ENCODE measurements at places on chromosomes 1 and 21. TPM values are rescaled to one million over a fixed set of nuclear protein-coding genes. Genes with fewer than 3 reads are reported as not detected.

GRCh38 chr1:237953238-237953637 lies 62.5 kb upstream of the ZP4 start:
- no peaks in the 10 kb centered on the region for H3K4me1 ChIP-seq
- H3K27ac ChIP-seq = no peak overlapping the region
- no peak for DNase-seq
- H3K36me3 ChIP-seq = no peaks in the 10 kb centered on the region

DNA sequence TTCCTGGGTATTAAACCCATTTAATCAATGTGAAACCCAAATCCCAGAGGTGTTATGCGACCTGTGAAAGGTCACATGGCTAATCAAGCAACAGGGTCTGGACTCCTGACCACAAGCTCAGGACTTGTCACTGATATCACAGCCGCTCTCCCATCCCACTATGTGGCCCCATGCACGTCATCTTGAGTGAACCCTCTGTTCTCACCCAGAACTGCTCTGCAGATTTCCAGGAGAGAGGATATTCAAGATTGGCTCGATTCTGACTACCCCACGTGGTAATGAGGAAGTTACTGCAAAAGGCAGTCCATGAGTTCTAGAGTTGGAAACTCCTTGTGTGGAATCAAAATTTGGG lies 173.5 kb upstream of the ETV3 start:
- no peaks in the 10 kb centered on the region for H3K4me1 ChIP-seq
- H3K27me3 ChIP-seq = peaks cover 9% of the 10 kb centered on the region
- DNase-seq = no peak
- H3K4me3 ChIP-seq = no peak overlapping the region
- H3K27ac ChIP-seq = no peak overlapping the region
- no peaks in the 10 kb centered on the region for H3K36me3 ChIP-seq

GRCh38 chr1:225863167-225863566 lies 19.0 kb downstream of the TMEM63A start:
- peaks cover 24% of the 10 kb centered on the region for H3K4me1 ChIP-seq
- H3K4me3 ChIP-seq = no peak overlapping the region
- H3K27me3 ChIP-seq = no peaks in the 10 kb centered on the region
- DNase-seq = peak; percentile 82
- no peak overlapping the region for H3K27ac ChIP-seq
- H3K36me3 ChIP-seq = peaks cover 44% of the 10 kb centered on the region

- H3K27me3 ChIP-seq = no peaks in the 10 kb centered on the region
- no peaks in the 10 kb centered on the region for H3K4me1 ChIP-seq
- H3K27ac ChIP-seq = no peak overlapping the region
Measured at GRCh38 chr1:37250371-37250770, 216.1 kb upstream of the GRIK3 start.

DNA sequence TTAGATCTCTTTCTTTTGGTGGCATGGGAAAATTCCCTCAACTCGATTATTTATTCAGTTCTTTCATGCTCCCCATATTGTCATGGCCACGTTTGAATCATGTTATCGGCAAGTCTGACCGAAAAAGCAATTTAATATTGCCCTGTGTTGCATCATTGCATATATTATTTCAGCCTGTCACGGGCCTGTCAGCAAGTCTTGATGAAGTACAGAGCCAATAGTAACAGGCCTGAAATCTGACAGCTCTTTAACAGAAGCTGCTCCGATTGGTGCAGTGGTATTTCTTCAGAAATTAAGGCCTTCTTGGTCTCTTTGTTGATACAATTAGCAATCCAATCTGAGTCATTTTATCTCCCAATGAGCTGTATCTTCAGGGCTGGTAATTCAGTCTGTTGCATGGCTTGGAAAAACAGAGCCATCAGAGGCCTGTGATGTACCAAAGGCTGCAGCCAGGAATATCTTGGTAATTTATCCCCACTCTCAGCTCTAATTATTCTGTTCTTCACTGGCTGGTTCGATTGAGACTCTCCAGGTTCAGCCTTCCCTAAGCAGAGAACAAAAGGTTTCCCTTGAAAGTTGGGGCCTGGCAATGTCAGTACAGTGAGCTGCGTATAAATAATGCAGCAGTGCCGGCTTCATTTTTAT lies 149.5 kb downstream of the FGGY start:
- H3K4me3 ChIP-seq = no peak overlapping the region
- peak; percentile 80 for DNase-seq
- H3K36me3 ChIP-seq = no peaks in the 10 kb centered on the region

GRCh38 chr1:62676611-62677356 lies 11.4 kb downstream of the DOCK7 start:
- H3K4me1 ChIP-seq = peaks cover 10% of the 10 kb centered on the region
- H3K27me3 ChIP-seq = no peaks in the 10 kb centered on the region
- H3K27ac ChIP-seq = peak overlapping the region; percentile 21

DNA sequence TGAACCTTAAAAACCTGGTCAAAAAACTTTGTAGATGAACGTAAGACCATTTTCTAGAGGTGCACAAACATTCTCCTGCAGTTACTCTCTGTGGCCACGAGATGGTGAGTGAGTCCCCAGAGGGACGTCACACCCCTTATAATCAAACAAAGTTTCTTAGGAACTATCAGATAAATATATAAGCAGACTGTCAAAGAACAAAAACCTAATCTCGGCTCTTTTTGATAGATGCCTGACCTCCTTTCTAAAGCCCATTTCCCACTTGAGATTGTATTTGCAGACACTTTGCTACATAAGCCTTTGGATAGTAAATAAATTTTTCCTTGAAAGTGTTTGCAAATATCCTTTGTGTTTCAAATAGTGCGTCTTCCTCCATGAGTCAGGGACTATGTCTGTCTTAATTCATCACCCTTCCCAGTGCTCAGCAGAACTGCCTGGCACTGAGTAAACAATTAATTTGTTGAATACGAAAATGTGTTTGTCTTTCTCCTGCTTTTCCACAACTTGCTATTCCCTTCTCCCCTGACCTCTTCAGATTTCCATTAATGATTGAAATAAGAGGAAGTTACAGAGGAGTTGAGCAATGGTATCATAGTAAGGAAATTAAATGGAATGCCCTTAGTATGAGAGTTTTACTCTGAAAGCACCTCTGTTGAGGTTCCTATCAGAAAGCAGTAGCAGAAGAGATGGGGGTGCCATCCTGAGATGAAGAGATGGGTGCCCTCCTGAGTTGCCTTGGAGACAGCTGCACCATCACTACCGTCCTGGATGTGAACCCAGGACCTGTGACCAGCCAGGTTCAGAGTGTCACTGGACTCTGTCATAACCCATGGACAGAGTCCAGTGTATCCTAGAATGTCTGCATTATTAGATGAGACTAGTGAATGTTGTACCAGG lies 57.8 kb upstream of the RAVER2 start:
- no peaks in the 10 kb centered on the region for H3K36me3 ChIP-seq
- H3K27ac ChIP-seq = no peak overlapping the region
- H3K4me3 ChIP-seq = no peak overlapping the region
- H3K4me1 ChIP-seq = peaks cover 9% of the 10 kb centered on the region
- no peak for DNase-seq

- DNase-seq = peak; percentile 51
- no peaks in the 10 kb centered on the region for H3K4me1 ChIP-seq
- H3K27ac ChIP-seq = no peak overlapping the region
- H3K36me3 ChIP-seq = no peaks in the 10 kb centered on the region
- H3K4me3 ChIP-seq = no peak overlapping the region
Measured at GRCh38 chr1:4681026-4681425, 26.6 kb downstream of the AJAP1 start.

GRCh38 chr1:109821831-109822745 lies 58.4 kb upstream of the EPS8L3 start:
- no peaks in the 10 kb centered on the region for H3K36me3 ChIP-seq
- H3K4me3 ChIP-seq = no peak overlapping the region
- no peaks in the 10 kb centered on the region for H3K27me3 ChIP-seq
- DNase-seq = no peak

- H3K4me1 ChIP-seq = peaks cover 8% of the 10 kb centered on the region
- DNase-seq = no peak
- no peaks in the 10 kb centered on the region for H3K36me3 ChIP-seq
- H3K27ac ChIP-seq = no peak overlapping the region
- H3K27me3 ChIP-seq = no peaks in the 10 kb centered on the region
Measured at GRCh38 chr21:30232011-30232410, 16.1 kb upstream of the CLDN8 start.

- no peaks in the 10 kb centered on the region for H3K27me3 ChIP-seq
- H3K4me1 ChIP-seq = no peaks in the 10 kb centered on the region
- H3K4me3 ChIP-seq = no peak overlapping the region
- no peak for DNase-seq
- H3K27ac ChIP-seq = no peak overlapping the region
Measured at GRCh38 chr1:177858332-177858821, 111.5 kb downstream of the SEC16B start.

- no peak overlapping the region for H3K27ac ChIP-seq
- no peaks in the 10 kb centered on the region for H3K36me3 ChIP-seq
- no peaks in the 10 kb centered on the region for H3K27me3 ChIP-seq
- no peak for DNase-seq
- no peaks in the 10 kb centered on the region for H3K4me1 ChIP-seq
- no peak overlapping the region for H3K4me3 ChIP-seq
Measured at GRCh38 chr1:228697207-228698016, 37.9 kb upstream of the RHOU start.

GRCh38 chr1:174742805-174743653 lies 256.7 kb upstream of the CACYBP start:
- H3K27ac ChIP-seq = no peak overlapping the region
- H3K4me1 ChIP-seq = peaks cover 5% of the 10 kb centered on the region
- H3K27me3 ChIP-seq = no peaks in the 10 kb centered on the region
- no peak for DNase-seq
- no peak overlapping the region for H3K4me3 ChIP-seq

DNA sequence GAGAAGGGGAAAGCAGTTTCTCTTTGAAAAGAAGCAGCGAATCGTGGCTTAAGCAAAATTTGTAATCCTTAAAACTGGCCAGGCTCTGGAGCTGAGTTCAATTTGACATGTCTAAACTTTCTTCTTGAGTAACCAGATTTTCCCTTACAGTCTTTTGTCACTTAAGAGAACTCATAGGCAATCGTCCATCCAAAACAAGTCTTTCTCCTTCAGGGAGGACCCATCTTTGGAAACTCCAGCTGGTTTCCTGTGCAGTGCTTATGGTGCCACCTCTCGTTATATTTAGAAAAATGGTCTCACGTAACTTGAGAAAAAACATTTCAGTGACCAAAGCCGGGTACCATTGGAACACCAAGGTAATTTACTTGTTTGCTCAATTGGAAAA lies 1.8 kb upstream of the PTTG1IP start:
- H3K4me3 ChIP-seq = peak overlapping the region; percentile 92
- no peaks in the 10 kb centered on the region for H3K27me3 ChIP-seq
- H3K27ac ChIP-seq = peak overlapping the region; percentile 69
- H3K4me1 ChIP-seq = peaks cover 39% of the 10 kb centered on the region

GRCh38 chr1:155794605-155795245 lies 62.3 kb downstream of the GON4L start:
- peak; percentile 80 for DNase-seq
- H3K4me3 ChIP-seq = no peak overlapping the region
- H3K4me1 ChIP-seq = no peaks in the 10 kb centered on the region
- no peaks in the 10 kb centered on the region for H3K27me3 ChIP-seq

DNA sequence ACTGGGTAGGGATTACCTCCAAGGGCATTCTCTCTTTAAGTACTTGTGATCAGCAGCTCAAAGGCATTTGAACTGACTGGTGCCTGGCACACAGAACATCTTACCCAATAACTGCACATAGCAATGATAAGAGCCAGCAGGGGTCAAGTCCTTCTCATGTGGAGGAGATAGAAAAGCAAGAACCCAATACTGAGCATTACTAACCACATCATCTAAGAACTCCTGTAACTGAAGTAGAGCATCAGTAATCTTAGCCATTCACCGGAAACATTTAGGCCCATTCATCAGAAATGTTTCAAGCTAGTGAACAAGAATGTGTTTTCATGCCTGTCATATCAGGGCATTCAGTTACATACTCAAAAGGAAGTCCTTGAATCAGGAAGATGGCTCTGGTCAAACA lies 33.6 kb upstream of the THEM4 start:
- peaks cover 28% of the 10 kb centered on the region for H3K4me1 ChIP-seq
- H3K36me3 ChIP-seq = no peaks in the 10 kb centered on the region
- no peak for DNase-seq
- H3K27me3 ChIP-seq = no peaks in the 10 kb centered on the region

- no peak overlapping the region for H3K4me3 ChIP-seq
- H3K4me1 ChIP-seq = peaks cover 27% of the 10 kb centered on the region
- H3K27ac ChIP-seq = peak overlapping the region; percentile 20
Measured at GRCh38 chr1:67646145-67647035, 38.6 kb upstream of the GADD45A start.

GRCh38 chr1:91129458-91129857 lies 107.6 kb upstream of the ZNF644 start:
- no peak overlapping the region for H3K27ac ChIP-seq
- DNase-seq = peak; percentile 38
- no peaks in the 10 kb centered on the region for H3K27me3 ChIP-seq
- H3K36me3 ChIP-seq = no peaks in the 10 kb centered on the region
- no peak overlapping the region for H3K4me3 ChIP-seq
- no peaks in the 10 kb centered on the region for H3K4me1 ChIP-seq

GRCh38 chr1:111227851-111228747 lies 586 bp downstream of the CHI3L2 start:
- peaks cover 23% of the 10 kb centered on the region for H3K4me1 ChIP-seq
- peak overlapping the region; percentile 59 for H3K27ac ChIP-seq
- no peaks in the 10 kb centered on the region for H3K27me3 ChIP-seq
- peak; percentile 99 for DNase-seq
- no peaks in the 10 kb centered on the region for H3K36me3 ChIP-seq
- H3K4me3 ChIP-seq = no peak overlapping the region

The ZNF691 gene
- total RNA-seq = 5.4 TPM

The PLEKHG5 gene
- total RNA-seq = 11.2 TPM

The ACOT11 gene
- total RNA-seq = 2.9 TPM

The NVL gene
- 20.6 TPM for total RNA-seq

The GSTM3 gene
- total RNA-seq = 50.1 TPM

The SHE gene
- total RNA-seq = not detected

The TTC39A gene
- total RNA-seq = 0.88 TPM

The FMO5 gene
- total RNA-seq = 2.7 TPM

The TMEM125 gene
- total RNA-seq = not detected
